ENCODE measurements at places on chromosomes 11 and 22. TPM values are rescaled to one million over a fixed set of nuclear protein-coding genes. Genes with fewer than 3 reads are reported as not detected.

SLC22A6 gene
- polyA plus RNA-seq: 13.6 TPM

NOX4 gene
- polyA plus RNA-seq: 38.3 TPM

INS gene
- polyA plus RNA-seq: not detected

UBASH3B gene
- polyA plus RNA-seq: 9.1 TPM

PHF5A gene
- 51.3 TPM for polyA plus RNA-seq

ZC3H12C gene
- polyA plus RNA-seq: 11.2 TPM

MIAT gene
- 0.93 TPM for polyA plus RNA-seq

OR51A4 gene
- polyA plus RNA-seq: 0.05 TPM

PGA5 gene
- polyA plus RNA-seq: 0.43 TPM

LRRC56 gene
- 3.5 TPM for polyA plus RNA-seq

RTN4RL2 gene
- polyA plus RNA-seq: 1.00 TPM

C22orf31 gene
- polyA plus RNA-seq: 0.45 TPM

SCUBE1 gene
- 42.2 TPM for polyA plus RNA-seq

HMOX1 gene
- polyA plus RNA-seq: 20.0 TPM

LIF gene
- polyA plus RNA-seq: 1.6 TPM

C11orf21 gene
- 0.59 TPM for polyA plus RNA-seq

MMP12 gene
- polyA plus RNA-seq: 6.8 TPM

MMP13 gene
- 0.14 TPM for polyA plus RNA-seq

SYT7 gene
- 5.2 TPM for polyA plus RNA-seq

TRIM44 gene
- polyA plus RNA-seq: 100 TPM

MMP3 gene
- polyA plus RNA-seq: not detected

SLC15A3 gene
- polyA plus RNA-seq: 25.9 TPM

ELMOD1 gene
- polyA plus RNA-seq: 0.33 TPM

TUBA8 gene
- 3.2 TPM for polyA plus RNA-seq

MAPK8IP1 gene
- 10.8 TPM for polyA plus RNA-seq

MAPK8IP2 gene
- polyA plus RNA-seq: 0.85 TPM

CCDC73 gene
- 0.34 TPM for polyA plus RNA-seq

CEP164 gene
- polyA plus RNA-seq: 22.7 TPM

TEX12 gene
- 0.37 TPM for polyA plus RNA-seq

DYNC2H1 gene
- 28.9 TPM for polyA plus RNA-seq

OR5AL1 gene
- polyA plus RNA-seq: not detected

ISX gene
- 0.27 TPM for polyA plus RNA-seq

CATSPER1 gene
- polyA plus RNA-seq: not detected

MCAT gene
- 18.5 TPM for polyA plus RNA-seq

SAC3D1 gene
- polyA plus RNA-seq: 10.6 TPM

OR52N5 gene
- polyA plus RNA-seq: not detected

PLAAT2 gene
- 0.73 TPM for polyA plus RNA-seq

RAG2 gene
- polyA plus RNA-seq: 0.50 TPM

SMIM35 gene
- 0.10 TPM for polyA plus RNA-seq

RIMBP3B gene
- not detected for polyA plus RNA-seq

LRP5 gene
- polyA plus RNA-seq: 62.1 TPM

PHF21B gene
- polyA plus RNA-seq: 3.1 TPM

OR2D2 gene
- not detected for polyA plus RNA-seq

Data from left renal pelvis (tissue), 4 donors.